ENCODE measurements at places on chromosomes 6 and 20.

GRCh38 chr20:62428002-62428372, 648 bp upstream of the RBBP8NL start:
- DNase-seq: no peak

DNA sequence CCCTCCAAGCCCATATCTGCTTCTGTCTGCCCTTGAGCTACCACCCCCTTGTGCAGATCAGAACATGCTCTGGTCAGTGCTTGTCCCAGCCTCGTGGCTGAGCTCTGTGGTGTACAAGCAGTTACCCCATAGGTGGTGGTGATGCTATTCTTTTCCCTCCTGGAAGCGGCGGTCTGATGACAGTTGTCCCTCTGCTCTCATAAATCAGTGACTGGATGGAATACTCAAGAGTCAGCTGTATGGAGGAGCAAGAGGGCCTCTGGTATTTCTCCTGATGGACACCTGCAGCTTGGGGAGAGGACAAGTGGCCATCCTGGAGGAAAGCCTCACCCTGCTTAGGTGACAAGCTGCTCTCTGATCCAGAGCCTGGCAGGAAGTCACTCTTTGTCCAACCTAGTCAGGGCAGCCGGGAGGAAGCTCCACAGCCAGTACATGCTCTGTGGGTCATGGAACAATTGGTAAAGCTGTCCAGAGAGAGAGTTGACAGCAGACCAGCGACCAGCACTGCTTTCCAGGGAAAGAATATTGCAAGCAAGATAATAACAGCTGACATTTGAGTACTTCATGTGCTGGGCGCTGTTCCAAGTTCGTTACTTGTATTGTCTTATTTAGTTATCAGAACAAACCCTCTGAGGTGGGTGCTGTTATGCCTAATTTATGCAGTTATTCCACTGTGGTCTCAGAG, 47.1 kb downstream of the SCAND1 start:
- DNase-seq: no peak

GRCh38 chr6:154986787-154987235, 8.3 kb upstream of the TIAM2 start:
- DNase-seq: no peak

GRCh38 chr6:163776906-163777686, 362.6 kb downstream of the QKI start:
- no peak for DNase-seq

DNA sequence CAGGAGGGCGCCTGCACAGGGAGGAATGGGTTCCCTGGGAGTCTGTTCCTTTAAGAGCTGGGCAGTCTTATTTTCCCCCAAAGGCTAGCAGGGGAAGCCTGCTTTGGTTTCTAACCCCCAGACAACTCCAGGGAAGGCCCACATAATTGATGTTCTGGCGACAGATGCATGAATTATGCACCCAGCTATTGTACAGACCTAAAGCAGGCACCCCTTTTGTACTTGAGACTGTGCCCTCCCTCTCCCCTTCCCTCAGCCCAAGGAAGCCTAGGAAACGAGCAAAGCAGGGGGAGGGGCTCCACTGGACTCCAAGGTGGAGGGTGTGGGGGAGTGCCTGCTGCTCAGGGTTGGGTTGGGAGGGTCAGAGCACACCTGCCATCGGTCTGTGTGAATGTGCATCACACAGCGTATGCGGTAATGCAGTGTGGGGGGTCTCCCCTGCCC, 102.1 kb downstream of the KCNB1 start:
- no peak for DNase-seq

GRCh38 chr6:102761872-102762271, 1368.4 kb downstream of the GRIK2 start:
- DNase-seq: no peak

DNA sequence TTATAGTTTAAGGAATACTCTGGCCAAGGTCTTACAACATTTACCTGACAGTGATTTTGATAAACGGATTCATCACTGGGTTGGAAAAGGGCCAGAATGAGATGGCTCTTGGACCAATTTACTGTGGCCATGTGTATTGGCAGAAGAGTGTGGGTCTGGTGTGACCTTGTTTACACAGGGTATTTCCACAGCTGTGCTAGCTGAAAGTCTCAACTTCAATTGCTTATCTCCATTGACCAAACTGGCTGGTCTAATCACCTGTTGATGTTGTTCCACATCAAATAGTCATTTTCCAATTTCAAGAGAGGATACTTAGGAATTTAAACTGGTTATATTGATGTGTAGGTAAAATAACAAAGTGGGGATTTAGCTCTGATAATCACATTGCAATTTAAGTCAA, 501.6 kb upstream of the MAP3K7 start:
- DNase-seq: no peak

GRCh38 chr6:122454673-122455072, 16.9 kb downstream of the SERINC1 start:
- DNase-seq: no peak

DNA sequence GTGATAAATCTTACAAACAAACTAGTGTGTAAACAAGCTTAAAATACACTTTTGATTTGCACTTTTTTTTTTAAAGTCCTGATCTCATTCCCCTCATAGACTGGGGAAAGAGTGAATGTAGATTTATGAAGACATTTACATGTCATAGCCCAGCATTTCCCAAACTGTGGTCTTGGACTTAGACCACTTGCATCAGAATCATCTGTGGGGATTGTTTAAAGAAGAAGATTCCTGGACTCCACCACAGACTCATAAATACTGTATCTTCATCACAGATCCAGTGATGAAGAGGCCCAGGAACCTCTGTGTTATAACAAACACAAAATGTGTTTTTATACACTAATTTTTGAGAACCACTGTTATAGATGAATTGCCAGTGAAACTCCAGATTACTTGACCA, 99.5 kb downstream of the KCNQ5 start:
- no peak for DNase-seq

DNA sequence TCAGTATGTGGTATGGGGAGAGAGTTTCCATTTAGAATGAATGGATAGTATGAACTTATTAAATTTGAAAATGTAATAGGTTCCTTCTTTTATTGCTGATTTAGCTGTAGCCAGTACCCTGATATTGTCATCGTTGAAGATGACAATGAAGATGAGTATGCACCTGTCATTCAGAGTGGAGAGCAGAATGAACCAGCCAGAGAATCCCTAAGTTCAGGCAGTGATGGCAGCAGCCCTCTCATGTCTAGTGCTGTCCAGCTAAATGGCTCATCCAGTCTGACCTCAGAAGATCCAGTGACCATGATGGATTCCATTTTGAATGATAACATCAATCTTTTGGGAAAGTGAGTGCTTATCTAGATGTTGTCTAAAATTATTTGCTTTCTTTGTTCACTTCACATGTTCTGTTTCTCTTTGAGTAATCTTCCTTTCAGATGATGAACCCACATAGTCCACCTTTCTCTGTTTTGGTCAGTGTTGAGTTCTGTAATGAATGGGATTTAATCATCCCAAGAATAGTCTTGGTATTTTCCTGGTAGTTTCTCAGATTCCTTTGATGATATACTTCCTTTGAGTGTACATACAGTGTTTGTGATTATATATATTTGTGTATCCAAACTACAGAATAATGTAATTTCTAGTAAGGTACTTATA, 23.3 kb downstream of the HSF2 start:
- no peak for DNase-seq

DNA sequence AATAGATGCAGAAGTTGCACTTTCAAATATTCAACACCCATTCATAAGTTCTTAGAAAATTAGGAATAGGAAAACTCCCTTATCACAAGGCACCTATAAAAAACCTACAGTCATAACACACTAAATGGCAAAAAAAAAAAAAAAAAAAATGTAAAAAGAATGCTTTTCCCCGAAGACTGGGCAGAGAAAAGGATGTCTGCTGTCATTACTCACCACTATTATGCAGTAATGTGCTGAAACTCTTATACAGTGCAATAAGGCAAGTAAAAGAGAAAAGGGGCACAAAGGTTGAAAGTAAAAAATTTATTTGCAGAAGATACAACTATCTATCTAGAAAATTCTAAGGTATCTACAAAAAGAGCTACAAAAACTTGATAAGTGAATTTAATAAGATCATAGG, 607.8 kb upstream of the ARID1B start:
- DNase-seq: no peak

DNA sequence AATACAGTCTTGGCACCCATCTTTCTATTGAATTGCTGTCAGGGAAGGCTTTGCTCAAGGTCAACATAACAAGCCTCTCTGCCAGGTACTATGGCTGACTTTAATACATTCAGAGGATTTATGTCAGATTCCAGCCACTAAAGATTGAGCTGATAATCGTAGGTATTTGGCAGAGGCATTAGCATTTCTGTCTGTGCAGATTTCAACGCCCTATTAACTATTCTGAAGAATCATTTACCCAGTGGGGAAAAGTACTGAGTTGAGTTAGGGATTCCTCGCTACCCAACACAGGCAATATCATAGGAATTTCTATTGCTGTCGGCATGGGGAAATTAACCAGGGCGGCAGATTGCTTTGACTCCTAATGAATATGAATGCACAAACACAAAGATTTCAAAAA, 233.7 kb upstream of the SPTLC3 start:
- DNase-seq: no peak

GRCh38 chr6:157172231-157172701, 151.1 kb downstream of the TMEM242 start:
- DNase-seq: no peak

GRCh38 chr6:47278545-47278944, 31.2 kb downstream of the TNFRSF21 start:
- no peak for DNase-seq

- no peak for DNase-seq
Measured at GRCh38 chr6:89682991-89683390, 44.4 kb upstream of the LYRM2 start.

DNA sequence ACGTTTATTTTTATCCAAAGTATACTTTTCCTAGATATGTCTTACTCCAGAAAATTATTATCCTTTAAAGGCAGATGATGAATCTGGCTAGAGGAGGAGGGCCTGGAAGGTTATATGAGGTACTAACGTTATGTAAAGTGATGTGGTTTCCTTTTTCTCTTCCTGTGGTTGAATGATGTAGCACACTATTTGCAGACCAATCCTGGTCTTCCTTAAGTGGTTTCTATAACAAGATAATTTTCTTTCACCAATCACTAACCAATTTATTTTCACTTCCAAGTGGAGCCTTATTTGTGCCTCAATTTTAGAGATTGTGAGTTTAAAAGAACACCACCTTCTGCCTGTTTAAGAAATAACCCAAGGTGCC, 154.6 kb upstream of the SOX4 start:
- DNase-seq: no peak

DNA sequence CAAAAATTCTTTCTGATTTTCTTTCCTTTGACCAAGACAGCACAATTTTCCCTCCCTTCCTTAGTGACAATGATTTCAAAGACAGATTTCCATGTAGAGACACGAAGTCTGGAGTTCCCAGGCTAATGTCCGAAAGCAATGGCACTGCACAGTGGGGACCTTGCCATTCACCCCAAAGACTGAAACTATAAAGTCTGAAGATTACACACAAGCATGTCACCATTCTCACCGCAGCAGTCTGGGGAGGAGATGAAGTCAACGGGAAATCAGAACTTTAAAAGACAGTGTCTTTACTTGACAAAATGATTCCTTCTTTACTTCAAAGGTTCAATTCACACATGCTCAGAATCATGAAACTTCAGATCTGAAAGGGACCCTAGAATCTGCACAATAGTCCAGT, 8.3 kb downstream of the B4GALT5 start:
- DNase-seq: no peak

GRCh38 chr6:41878246-41878645, 16.9 kb downstream of the USP49 start:
- no peak for DNase-seq

DNA sequence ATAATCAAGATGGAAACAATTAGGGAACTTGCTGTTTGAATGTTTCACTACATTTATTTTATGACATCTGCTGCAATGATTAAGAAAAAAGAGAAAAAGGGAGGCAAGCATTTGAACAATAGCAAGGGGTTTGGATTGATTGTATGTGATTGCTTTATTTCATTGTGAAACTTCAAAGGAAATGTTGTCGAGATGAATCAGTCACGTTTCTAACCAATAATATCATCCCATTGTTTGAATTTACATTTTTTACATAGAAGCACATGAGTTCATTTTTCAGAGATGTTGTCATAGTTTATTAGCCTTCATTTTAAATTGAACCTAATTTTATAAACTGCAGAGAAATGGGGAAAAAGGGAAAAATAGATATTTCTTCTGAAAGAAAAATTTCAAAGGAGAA, 572.0 kb downstream of the KIF16B start:
- no peak for DNase-seq

DNA sequence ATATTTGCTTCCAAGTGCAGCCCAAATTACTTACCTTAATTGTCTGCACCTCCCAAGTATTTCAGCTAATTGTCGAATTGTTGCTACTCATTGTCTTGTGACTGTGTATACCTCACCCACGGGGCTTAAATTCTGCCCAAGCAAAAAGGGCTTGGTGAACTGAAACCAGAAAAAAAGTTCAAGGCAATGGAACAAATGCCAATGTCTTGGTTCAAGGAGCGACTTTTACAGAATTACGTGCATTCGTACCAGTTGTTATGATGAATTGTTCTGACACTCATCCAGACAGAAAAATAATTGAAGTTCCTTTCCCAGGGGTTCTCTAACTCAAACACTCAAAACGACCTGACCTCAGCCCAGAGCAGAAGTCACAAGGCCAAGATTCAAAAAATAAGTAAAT, 13.9 kb upstream of the PXDC1 start:
- no peak for DNase-seq

GRCh38 chr6:134373282-134373922, 55.5 kb upstream of the SGK1 start:
- peak; percentile 27 for DNase-seq

- DNase-seq: no peak
Measured at GRCh38 chr20:51888291-51888690, 86.0 kb upstream of the SALL4 start.

- DNase-seq: no peak
Measured at GRCh38 chr6:113560908-113561307, 296.2 kb upstream of the MARCKS start.

All from anterior cingulate cortex (tissue), 58 donors.